ENCODE measurements at places on chromosomes 2 and 18.

DNA sequence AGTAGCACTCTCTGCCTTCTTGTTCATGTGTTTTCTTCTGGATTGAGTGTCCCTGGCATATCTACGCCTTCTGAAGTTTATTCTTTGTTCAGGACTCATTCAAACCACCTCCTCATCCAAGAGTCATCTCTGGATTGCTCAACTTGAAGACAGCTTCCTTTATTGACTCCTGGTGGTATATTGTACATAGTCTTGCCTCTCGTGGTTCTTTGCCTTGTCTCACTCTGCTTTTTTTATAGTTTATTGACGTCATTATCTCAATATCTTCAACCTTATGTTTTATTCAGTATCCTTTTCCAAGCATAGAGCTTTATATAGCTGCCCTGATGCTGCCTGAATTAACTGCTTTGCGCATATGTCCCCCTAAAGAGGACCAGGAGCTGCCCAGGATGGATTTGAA, 161.7 kb downstream of the INSIG2 start:
- DNase-seq, result no peak

- DNase-seq, result peak; percentile 99
Measured at GRCh38 chr2:219279151-219279915, at the start of gene DNAJB2. Gene DNAJB2, plus strand, starts transcription at chr2:219279366. Its CDS starts 468 bp downstream, at chr2:219279834.

GRCh38 chr2:63699549-63699839, 110.7 kb downstream of the MDH1 start:
- no peak for DNase-seq

GRCh38 chr2:98376301-98376910, 30.1 kb downstream of the CNGA3 start:
- no peak for DNase-seq

GRCh38 chr2:44967727-44968432, 26.4 kb downstream of the SIX3 start:
- no peak for DNase-seq

GRCh38 chr2:55961318-55961911, 37.8 kb upstream of the EFEMP1 start:
- DNase-seq, result no peak

GRCh38 chr2:148541792-148542191, 102.8 kb upstream of the EPC2 start:
- DNase-seq, result no peak

- DNase-seq, result no peak
Measured at GRCh38 chr2:64273524-64274398, 129.5 kb upstream of the PELI1 start.

DNA sequence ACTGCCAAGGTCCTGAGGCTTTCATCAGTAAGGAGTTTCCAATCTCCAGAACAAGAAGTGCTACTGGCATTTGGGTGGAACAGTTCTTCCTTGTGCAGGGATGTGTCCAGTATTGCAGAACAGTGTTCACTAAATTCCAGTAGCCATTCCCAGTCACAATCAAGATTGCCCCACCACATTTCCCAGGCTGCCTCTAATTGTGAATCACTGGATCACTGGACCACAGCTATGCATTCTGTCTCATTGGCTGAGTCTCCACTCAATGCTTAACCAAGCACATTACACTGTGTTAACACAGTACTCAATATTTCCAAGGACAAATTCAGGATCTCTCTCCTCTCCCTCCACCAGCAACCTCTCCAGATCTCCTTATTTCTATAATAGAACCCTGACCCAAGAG, 160.2 kb upstream of the CCDC150 start:
- no peak for DNase-seq

- no peak for DNase-seq
Measured at GRCh38 chr2:3269425-3270094, 108.1 kb downstream of the EIPR1 start.

- no peak for DNase-seq
Measured at GRCh38 chr18:22183698-22184170, 14.3 kb downstream of the GATA6 start.

DNA sequence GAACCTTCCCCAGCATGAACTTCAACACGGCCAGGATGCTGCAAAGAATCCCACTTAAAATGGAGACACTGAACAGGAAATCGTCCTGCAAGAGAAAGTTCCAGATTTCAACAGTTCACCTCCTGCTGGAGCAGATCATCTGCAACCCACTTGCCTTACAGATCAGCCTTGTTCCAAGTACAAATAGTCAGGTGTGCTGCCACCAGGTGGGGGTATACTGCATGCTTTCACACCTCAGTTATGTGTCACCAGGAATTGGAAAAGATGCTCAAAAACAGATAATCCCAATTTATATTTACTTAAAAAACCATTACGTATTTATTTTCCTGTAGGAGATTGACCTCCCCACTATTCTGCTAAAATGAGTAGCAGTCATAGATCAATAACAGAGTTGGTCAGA, 212.3 kb downstream of the MGAT5 start:
- no peak for DNase-seq

GRCh38 chr18:46333431-46334135, 229.4 kb downstream of the HAUS1 start:
- DNase-seq, result peak; percentile 71

DNA sequence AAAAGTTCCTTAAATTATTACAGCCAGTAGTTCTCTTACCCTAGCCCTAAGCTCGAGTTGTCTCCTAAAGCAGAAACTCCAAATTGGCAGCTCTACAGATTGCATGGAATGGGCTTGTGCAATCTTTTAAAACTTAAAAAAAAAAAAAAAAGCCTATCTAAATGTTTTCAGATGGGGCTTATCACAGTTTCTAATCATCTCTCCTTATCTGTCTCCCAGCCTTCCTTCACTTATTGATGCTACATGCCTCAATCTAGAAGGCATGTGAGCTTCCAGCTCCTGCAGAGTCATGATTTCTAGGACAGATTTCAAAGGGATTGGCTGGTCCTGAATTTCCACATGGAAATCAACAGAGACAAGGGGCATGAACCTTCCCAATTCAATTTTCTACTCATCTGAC, 33.1 kb upstream of the PELI1 start:
- no peak for DNase-seq

DNA sequence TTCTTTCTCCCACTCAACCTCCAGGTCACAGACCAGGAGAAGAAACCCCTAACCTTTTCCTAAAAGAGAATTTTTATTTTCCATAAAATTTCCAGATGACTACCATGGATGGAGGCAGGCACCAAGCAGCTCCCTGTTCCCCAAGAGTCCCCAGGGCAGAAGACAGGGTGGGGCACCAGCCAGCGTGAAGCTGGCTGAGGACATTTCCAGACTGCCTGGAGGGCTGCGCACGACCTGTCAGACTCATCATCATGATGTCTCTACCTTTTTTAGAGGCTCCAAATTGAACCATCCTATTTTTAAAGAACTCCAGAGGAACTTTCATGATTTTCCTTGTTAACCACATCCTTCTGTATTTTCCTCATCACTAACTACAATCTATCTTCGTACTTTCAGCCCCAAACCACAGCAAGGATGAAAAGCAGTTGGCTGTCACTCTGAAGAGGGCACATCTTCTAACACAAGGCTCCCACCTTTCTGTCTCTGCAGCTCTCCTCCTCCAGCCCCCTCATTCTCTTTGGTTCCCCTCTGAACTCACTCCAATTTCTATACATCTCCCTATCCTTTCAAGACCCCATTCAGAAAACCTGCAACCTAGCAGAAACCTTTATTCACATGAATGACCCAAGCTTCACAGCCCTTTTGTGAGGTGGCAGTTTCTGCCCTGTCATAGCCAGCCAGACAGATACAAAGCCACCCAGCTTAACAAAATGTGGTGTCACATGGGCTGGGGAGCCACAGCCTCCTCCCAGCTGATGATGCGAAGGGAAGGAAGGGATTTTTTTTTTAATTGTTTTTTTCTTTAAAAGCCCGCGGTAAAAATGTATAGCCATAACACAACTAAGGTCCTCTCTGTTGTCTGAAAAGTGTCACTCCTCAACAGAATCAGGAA, 11.1 kb downstream of the AMMECR1L start:
- no peak for DNase-seq

GRCh38 chr2:211085056-211085680, 528.8 kb downstream of the CPS1 start:
- no peak for DNase-seq

GRCh38 chr2:57674025-57674424, 372.6 kb upstream of the VRK2 start:
- no peak for DNase-seq

- no peak for DNase-seq
Measured at GRCh38 chr2:239684271-239684810, 283.5 kb upstream of the HDAC4 start.

- no peak for DNase-seq
Measured at GRCh38 chr2:148926981-148927401, 52.0 kb downstream of the KIF5C start.

GRCh38 chr18:27135504-27136207, 49.5 kb downstream of the CHST9 start:
- no peak for DNase-seq

DNA sequence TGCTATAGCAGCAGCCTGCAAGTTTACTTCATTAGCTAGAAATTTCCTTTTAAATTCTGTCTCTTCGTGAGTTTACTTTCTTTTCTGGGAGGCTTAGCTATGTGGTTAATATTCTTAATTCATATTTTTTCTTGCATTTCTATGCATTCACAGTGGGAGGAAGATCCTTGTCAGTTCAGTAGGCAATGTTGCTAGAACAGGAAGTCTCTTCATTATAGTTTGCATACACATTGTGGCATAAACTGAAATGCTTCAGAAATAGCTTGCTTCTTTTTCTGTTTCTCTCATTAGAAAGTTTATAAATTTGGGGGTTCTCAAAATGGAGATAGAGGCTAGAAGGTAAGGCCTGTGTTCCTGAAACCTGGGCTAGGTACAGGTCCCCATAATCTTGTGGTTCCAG, 8.1 kb upstream of the ARHGAP15 start:
- DNase-seq, result no peak

Data from right hindlimb (tissue), 1 donor.